ENCODE measurements at places on chromosomes 6 and 20. TPM values are rescaled to one million over a fixed set of nuclear protein-coding genes. Genes with fewer than 3 reads are reported as not detected.

The FOXF2 gene
- total RNA-seq, result not detected

The MROH8 gene
- 1.6 TPM for total RNA-seq

The CDH4 gene
- under 0.01 TPM for total RNA-seq

The CALHM5 gene
- 1.4 TPM for total RNA-seq

The IMPG1 gene
- not detected for total RNA-seq

The FOXS1 gene
- 0.39 TPM for total RNA-seq

Data from dermis microvascular lymphatic vessel endothelial cell (primary cell).